ENCODE measurements at places on chromosomes 1 and 21. TPM values are rescaled to one million over a fixed set of nuclear protein-coding genes. Genes with fewer than 3 reads are reported as not detected.
A peak's percentile ranks its signal among the peaks of the same experiment; 100 is the strongest.

The SH3D21 gene
- 16.9 TPM for total RNA-seq

The ALX3 gene
- not detected for total RNA-seq

The ERICH3 gene
- total RNA-seq, result not detected

The PNRC2 gene
- total RNA-seq, result 87.6 TPM

The PTGS2 gene
- 0.37 TPM for total RNA-seq

The TLR5 gene
- not detected for total RNA-seq

DNA sequence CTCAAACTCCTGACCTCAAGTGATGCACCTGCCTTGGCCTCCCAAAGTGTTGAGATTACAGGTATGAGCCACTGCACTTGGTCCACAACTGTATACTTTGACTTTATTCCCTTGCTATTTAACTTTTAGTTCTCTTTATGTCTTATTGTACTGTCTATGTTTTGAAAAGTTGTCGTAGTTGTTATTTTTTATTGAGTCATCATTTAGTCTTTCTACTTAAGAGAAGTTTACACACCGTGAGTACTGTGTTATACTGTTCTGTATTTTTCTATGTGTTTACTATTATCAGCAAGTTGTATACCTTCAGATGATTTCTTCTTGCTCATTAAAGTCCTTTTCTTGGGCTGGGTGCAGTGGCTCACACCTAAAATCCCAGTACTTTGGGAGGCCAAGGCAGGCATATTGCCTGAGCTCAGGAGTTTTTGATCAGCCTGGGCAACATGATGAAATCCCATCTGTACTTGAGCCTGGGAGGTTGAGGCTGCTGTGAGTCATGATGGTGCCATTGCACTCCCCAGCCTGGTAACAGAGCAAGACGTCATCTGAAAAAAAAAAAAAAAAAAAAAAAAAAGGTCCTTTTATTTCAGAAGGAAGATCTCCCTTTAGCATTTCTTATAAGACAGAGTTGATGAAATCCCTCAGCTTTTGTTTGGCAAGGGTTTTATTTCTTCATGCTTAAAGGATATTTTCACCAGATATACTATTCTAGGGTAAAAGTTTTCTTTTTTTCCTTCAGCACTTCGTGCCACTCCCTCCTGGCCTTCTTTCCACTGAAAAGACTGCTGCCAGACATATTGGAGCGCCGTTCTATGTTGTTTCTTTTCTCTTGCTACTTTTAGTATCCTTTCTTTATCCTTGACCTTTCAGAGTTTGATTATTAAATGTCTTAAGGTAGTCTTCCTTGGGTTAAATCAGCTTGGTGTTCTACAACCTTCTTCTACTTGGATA lies 47.6 kb downstream of the TNFSF18 start:
- no peak overlapping the region for H3K4me3 ChIP-seq
- H3K27ac ChIP-seq, result no peak overlapping the region
- peaks cover 2% of the 10 kb centered on the region for H3K36me3 ChIP-seq
- H3K27me3 ChIP-seq, result no peaks in the 10 kb centered on the region

DNA sequence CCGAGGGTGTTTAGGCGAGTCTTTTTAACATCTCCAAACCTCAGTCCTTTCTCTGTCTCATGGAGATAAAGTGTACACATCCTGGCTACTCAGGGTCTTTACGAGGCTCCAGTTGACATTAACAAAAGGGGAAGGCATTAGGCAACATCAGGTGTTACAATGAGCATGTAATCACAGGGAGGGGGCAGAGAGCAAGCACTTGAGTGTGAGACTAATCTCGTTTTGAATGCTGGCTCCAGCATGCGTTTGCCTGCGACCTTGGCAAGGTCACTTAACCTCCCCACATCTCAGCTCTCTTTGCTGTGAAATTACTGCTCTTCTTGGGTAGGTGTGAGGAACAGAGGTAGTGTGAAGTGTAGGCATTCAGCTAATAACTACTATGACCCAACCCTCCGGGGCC lies 3.1 kb downstream of the TNNT2 start:
- H3K4me3 ChIP-seq, result no peak overlapping the region
- H3K36me3 ChIP-seq, result no peaks in the 10 kb centered on the region
- H3K27ac ChIP-seq, result no peak overlapping the region
- no peak for DNase-seq
- H3K4me1 ChIP-seq, result peaks cover 19% of the 10 kb centered on the region
- no peaks in the 10 kb centered on the region for H3K27me3 ChIP-seq

DNA sequence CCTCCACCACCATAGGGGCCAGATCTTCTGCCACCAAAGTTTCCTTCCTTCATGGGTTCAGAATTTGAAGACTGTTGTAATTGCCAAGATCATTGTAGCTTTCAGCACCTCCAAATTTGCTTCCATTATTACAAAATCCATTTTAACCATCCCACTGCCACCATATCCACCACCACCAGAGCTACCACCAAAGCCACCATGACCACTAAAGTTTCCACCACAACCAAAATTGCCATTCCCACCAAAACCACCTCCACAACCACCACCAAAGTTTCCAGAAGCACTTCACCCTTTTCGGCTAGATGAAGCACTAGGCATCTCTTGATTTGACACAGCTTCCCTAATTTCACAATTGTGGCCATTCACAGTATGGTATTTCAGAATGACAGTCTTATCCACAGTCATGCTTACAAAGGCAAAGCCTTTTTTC lies 45.2 kb downstream of the SLC30A7 start:
- no peak overlapping the region for H3K27ac ChIP-seq
- H3K36me3 ChIP-seq, result peaks cover 42% of the 10 kb centered on the region
- H3K27me3 ChIP-seq, result no peaks in the 10 kb centered on the region

GRCh38 chr1:239558991-239559390 lies 172.6 kb downstream of the CHRM3 start:
- H3K27me3 ChIP-seq, result no peaks in the 10 kb centered on the region
- H3K36me3 ChIP-seq, result no peaks in the 10 kb centered on the region
- no peak for DNase-seq

DNA sequence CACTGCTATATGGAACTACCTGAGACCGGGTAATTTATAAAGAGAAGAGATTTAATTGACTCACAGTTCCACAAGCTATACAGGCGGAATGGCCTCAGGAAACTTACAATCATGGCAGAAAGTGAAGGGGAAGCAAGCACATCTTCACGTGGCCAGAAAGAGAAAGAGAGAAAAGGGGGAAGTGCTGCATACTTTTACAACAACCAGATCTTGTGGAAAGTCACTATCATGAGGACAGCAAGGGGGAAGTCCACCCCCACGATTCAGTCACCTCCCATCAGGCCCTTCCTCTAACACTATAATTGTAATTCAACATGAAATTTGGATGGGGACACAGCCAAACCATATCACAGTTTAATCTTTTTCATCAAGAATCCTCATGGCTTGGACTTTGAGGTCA lies 339.2 kb upstream of the AJAP1 start:
- H3K36me3 ChIP-seq, result peaks cover 15% of the 10 kb centered on the region
- no peak overlapping the region for H3K4me3 ChIP-seq
- peaks cover 3% of the 10 kb centered on the region for H3K4me1 ChIP-seq
- H3K27me3 ChIP-seq, result no peaks in the 10 kb centered on the region
- no peak for DNase-seq
- H3K27ac ChIP-seq, result no peak overlapping the region

DNA sequence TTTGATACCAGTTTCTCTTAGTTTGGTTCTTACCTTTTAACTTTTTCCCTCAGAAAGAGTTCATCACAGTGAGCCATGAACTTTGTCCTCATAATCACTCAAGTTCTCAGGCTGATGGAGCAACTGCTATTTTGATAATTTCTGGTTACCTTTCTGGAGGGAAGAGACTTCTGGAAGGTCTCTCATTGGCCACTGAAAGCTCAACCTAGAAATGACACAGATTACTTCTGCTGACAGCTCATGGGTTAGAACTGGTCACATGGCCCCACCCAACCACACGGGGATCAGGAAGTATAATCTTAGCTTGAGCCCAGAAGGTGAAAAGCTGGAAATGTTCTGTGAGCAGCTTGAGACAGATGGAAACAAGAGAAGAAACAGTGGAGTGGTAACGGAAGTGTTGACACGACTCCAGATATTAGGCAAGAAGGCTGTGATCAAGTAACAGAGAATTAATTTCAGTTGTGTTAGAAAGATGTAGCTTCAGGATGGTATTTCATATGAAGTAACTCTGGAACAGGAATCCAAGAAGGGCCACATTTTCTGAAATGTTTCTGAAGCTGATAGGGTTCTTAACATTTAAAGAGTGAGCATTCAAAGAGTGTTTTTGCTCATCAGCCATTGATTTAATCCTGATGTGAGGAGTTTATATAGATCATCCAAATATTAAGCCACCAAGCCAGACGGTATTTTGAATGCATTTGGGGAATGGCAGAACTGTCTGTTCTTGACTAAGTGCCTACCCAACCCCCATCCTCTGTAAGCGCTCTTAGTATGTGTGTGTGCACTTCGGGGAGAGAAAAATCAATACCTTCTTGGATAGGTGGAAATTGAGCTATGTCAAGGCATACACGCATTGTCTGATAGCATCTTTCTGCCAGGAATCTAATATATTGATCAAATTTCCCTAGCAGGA lies 21.9 kb upstream of the XPR1 start:
- no peaks in the 10 kb centered on the region for H3K36me3 ChIP-seq
- no peaks in the 10 kb centered on the region for H3K4me1 ChIP-seq
- no peak for DNase-seq
- H3K4me3 ChIP-seq, result no peak overlapping the region
- no peak overlapping the region for H3K27ac ChIP-seq

DNA sequence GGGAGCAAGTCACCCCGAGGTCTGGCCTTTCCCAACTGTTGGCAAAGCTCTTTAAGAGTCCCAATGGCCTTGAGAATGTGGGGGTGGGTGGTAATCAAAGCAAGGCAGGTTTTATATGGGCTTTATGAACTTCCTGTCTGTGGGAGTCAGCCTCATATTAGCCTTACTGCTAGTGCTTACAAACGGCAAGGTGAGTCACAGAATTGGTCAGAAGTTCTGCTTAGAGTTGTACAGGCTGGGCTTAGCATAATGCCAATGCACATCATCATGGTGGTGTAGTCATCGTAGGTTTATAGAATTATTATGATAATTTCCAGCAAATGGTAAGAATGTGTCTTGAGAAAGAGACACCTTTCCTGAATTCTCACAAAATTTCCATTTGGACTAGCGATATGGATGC lies 192.7 kb upstream of the KIAA0040 start:
- H3K27me3 ChIP-seq, result no peaks in the 10 kb centered on the region
- H3K36me3 ChIP-seq, result no peaks in the 10 kb centered on the region
- DNase-seq, result no peak
- peaks cover 2% of the 10 kb centered on the region for H3K4me1 ChIP-seq
- H3K27ac ChIP-seq, result no peak overlapping the region

- no peaks in the 10 kb centered on the region for H3K4me1 ChIP-seq
- no peak overlapping the region for H3K4me3 ChIP-seq
- H3K36me3 ChIP-seq, result no peaks in the 10 kb centered on the region
- no peaks in the 10 kb centered on the region for H3K27me3 ChIP-seq
Observed at GRCh38 chr21:26788790-26789189, 56.4 kb downstream of the ADAMTS1 start.

GRCh38 chr21:36156815-36157670 lies at the start of gene DOP1B:
TSS of gene DOP1B (plus strand) at chr21:36156824. CDS start at chr21:36164734, 7,910 bp downstream.
- H3K27me3 ChIP-seq, result peaks cover 6% of the 10 kb centered on the region
- no peaks in the 10 kb centered on the region for H3K4me1 ChIP-seq
- H3K36me3 ChIP-seq, result no peaks in the 10 kb centered on the region
- peak within 1 kb of the TSS; percentile 81 for H3K4me3 ChIP-seq
- H3K27ac ChIP-seq, result no peak within 1 kb of the TSS

DNA sequence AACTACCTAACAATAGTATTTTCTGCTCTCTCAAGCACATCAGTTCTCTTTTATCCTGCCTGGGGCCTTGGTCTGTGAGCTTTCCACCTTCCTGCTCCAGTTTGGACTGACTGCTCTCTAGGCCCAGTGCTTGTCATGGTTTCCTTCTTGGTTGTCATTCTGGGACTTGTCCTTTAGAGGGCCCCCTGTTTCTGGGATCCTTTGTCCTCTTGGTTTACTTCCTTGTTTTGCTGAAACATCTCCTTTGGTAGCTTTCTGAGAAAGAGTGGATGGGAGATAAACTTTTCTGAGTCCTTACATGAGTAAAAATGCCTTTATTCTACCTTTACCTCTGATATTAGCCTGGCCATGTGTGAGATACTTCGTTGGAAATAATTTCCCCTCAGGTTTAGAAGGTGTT lies 4.7 kb downstream of the SLC1A7 start:
- DNase-seq, result no peak
- H3K4me3 ChIP-seq, result no peak overlapping the region
- H3K27ac ChIP-seq, result no peak overlapping the region
- no peaks in the 10 kb centered on the region for H3K27me3 ChIP-seq

DNA sequence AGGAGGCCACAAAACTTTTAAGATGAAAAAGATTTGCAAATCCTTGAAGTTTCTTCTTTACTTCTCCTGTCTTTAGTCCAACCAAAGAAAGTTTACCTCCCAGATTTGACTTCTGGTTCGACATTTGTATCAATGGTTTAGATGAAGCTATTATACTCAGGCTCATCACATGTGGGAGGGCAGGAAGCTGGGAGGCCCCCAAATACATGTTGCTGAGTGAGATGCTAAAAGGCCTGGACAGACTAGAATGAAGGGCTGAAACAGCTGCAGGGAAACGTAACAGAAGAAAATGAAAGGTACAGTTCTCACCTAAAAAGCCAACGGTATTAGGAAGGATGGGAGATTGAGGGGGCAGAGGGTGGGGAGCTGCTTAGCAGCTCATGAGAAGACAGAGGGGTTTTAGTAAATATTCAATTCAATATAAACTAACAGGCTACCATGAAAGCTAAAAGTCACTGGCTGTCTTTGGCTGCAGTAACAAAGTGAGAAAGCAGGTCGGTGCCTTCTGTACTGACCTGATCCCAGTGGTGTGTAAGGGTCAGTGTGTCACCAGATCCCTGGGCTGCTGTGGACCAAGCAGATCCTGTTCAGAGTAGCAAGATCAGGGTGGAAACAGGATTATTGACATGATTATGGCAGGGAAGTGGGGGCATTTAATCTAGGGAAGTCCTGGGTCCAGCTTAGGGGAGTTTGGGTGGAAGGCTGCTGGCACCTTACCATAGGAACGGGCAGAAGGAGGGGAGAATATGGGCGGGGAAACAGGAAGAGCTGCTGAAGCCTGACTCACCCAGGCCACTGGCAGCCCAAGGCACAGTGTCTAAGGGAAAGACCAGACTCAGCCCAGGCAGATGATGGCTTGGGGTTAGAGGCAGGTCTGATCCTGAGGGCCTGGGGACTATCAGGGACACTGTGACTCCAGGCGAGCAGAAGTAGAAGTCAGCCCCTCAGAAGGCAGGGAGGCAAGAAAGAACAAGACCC lies 60.4 kb downstream of the KCNN3 start:
- no peak overlapping the region for H3K27ac ChIP-seq
- no peaks in the 10 kb centered on the region for H3K36me3 ChIP-seq
- H3K27me3 ChIP-seq, result no peaks in the 10 kb centered on the region
- no peak overlapping the region for H3K4me3 ChIP-seq
- H3K4me1 ChIP-seq, result no peaks in the 10 kb centered on the region
